PC-3 (cell line): ENCODE measurements at places on chromosomes 4 and X. TPM values are rescaled to one million over a fixed set of nuclear protein-coding genes. Genes with fewer than 3 reads are reported as not detected.
A peak's percentile ranks its signal among the peaks of the same experiment; 100 is the strongest.

The XKRX gene
- total RNA-seq, result 0.46 and 0.55 TPM in 2 replicates

The GBA3 gene
- total RNA-seq, result not detected in 2 replicates

The PF4V1 gene
- total RNA-seq, result not detected in 2 replicates

The COL4A6 gene
- 3.5 and 4.4 TPM in 2 replicates for total RNA-seq

The LONRF3 gene
- total RNA-seq, result 14.5 and 15.6 TPM in 2 replicates

- no peak overlapping the region for H3K4me3 ChIP-seq
- no peaks in the 10 kb centered on the region for H3K27me3 ChIP-seq
- no peak for DNase-seq
- no peak overlapping the region for H3K27ac ChIP-seq
- H3K36me3 ChIP-seq, result no peaks in the 10 kb centered on the region
These were observed 693.6 kb upstream of the HS3ST1 start for GRCh38 chr4:12122316-12122715.

- no peak for DNase-seq
- no peaks in the 10 kb centered on the region for H3K36me3 ChIP-seq
- no peaks in the 10 kb centered on the region for H3K27me3 ChIP-seq
- no peak overlapping the region for H3K27ac ChIP-seq
These were observed 28.1 kb downstream of the LGI2 start for GRCh38 chr4:25002681-25003080.

GRCh38 chr4:172813359-172813923 lies 355.2 kb upstream of the GALNT7 start:
- H3K27me3 ChIP-seq, result no peaks in the 10 kb centered on the region
- H3K36me3 ChIP-seq, result no peaks in the 10 kb centered on the region
- H3K27ac ChIP-seq, result no peak overlapping the region
- no peaks in the 10 kb centered on the region for H3K4me1 ChIP-seq

DNA sequence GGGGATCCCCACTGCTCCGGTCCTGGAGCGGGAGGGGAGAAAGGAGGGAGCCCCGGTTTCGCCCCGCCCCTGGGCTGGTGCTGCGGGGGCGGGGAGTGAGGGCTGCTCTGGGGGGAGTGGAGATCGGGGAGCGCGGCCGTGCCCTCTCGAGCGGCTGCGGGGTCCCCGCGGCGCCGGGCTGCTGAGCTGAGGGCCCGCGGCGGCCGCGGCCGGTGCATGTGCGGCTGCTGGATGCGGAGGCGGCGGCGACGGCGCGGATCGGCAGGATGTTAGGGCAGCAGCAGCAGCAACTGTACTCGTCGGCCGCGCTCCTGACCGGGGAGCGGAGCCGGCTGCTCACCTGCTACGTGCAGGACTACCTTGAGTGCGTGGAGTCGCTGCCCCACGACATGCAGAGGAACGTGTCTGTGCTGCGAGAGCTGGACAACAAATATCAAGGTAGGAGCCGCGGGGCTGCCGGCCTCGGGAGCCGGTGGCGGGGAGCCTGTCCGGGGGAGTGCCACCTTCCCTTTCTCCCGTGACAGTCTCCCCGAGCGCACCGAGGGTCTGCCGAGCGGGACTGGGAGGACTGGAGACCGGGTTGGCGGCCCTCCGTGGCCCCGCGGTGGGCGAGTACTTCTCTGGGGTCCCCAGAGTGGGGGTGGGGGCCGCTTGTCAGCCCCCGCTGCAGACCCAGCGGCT lies at the start of gene ING2:
Gene ING2 (plus strand): TSS at position 129 of the 681 bp plus-strand sequence. CDS start 138 bp downstream, at position 267.
- no peaks in the 10 kb centered on the region for H3K27me3 ChIP-seq
- no peak for DNase-seq

DNA sequence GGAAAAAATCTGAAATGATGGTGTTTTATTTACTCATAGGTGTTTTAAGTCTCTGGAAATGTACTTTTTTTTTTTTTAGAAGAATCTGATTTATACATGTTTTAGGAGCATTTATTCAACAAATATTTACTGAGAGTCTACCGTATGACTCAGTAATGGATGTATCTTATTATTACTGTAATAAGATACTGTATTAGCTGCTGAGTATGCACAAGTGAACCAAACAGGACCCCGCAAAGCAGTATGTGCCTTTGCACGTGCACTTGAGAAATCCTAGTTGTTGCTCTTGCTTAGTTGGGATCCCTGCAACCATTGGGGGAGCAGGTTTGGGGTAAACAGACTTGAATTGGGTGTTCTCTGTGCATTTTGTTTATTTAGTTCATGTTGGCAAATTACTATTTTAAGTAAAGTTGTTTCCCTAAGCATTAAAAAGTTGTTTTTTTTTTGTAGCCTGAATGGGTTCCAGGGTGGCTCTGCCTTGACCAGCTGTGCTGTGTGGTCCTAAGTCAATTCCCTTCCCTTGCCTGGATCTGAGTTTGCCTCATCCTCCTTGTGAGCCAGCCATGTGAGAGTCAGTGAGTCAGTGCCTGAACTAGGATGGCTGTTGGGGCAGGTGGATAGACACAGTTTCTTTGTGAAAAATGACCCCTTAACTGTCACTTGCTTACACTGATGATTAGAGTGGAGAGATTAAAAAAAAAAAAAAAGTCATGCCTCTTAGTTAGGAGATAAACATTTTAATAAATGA lies 27.7 kb downstream of the DCUN1D4 start:
- peak overlapping the region; percentile 57 for H3K27ac ChIP-seq
- peaks cover 27% of the 10 kb centered on the region for H3K4me1 ChIP-seq
- no peak overlapping the region for H3K4me3 ChIP-seq
- DNase-seq, result peak; percentile 78

- H3K27me3 ChIP-seq, result no peaks in the 10 kb centered on the region
- DNase-seq, result no peak
- H3K27ac ChIP-seq, result no peak overlapping the region
- no peak overlapping the region for H3K4me3 ChIP-seq
- H3K36me3 ChIP-seq, result no peaks in the 10 kb centered on the region
These were observed 41.8 kb downstream of the PHEX start for GRCh38 chrX:22073928-22074327.

DNA sequence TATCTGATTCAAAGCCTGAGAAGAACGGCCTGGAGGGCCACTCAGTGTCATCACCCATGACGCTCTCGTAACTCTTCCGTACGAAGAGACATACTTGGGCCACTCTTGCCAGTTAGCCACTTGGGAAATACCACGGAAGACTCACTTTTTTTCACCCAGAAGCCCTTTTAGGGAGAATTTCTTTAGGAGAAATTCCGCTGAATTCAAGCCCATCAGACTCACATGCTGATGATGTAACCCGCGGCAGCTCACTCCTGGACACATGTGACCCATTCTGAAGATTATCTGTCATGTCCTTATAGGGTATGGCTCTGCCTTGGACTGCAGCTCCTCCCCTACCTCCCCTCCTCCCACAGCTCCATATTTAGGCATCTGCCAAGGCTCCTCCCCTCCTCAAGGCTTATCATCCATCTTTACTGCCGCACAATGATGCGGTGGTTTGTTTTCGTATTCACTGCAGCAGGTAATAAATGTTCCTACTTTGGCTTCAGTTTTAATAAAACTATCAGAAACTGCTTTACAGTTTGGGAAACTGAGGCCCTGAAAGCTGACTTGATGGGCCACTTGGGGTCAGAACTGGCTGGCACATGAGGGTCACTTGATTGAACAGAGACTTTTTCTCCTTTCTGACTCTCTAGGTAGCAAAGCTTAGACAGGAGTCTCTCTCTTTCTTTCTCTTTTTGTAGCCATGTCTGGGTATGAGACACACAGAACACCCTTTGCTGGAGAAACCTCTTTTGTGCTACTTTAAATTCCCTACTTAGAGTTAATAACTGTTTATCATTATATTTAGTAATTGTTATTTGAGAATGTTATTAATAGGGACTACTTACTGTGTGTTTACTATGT lies 42.1 kb downstream of the RHOH start:
- H3K4me1 ChIP-seq, result peaks cover 5% of the 10 kb centered on the region; the same call in 1 of the 2 replicates
- H3K36me3 ChIP-seq, result no peaks in the 10 kb centered on the region
- H3K4me3 ChIP-seq, result no peak overlapping the region
- no peak for DNase-seq
- no peak overlapping the region for H3K27ac ChIP-seq

DNA sequence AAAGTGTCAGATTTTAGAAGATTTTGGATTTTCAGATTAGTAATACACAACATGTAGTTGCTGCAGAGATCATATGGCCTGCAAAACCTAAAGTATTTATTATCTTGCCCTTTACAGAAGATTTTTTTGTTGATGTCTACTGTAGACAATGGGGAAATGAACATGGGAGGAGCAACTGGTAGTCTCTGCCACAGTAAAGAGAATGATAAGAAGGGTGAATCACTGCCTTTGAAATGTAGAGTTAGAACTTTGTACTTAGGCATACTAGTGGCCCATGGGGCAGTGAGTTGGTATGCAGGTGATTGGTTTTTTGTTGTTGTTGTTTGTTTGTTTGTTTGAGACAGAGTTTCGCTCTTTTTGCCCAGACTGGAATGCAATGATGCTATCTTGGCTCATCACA lies 50.1 kb downstream of the GAB1 start:
- H3K27me3 ChIP-seq, result no peaks in the 10 kb centered on the region
- no peak overlapping the region for H3K4me3 ChIP-seq
- peaks cover 32% of the 10 kb centered on the region for H3K4me1 ChIP-seq
- peak; percentile 27 for DNase-seq
- no peak overlapping the region for H3K27ac ChIP-seq

DNA sequence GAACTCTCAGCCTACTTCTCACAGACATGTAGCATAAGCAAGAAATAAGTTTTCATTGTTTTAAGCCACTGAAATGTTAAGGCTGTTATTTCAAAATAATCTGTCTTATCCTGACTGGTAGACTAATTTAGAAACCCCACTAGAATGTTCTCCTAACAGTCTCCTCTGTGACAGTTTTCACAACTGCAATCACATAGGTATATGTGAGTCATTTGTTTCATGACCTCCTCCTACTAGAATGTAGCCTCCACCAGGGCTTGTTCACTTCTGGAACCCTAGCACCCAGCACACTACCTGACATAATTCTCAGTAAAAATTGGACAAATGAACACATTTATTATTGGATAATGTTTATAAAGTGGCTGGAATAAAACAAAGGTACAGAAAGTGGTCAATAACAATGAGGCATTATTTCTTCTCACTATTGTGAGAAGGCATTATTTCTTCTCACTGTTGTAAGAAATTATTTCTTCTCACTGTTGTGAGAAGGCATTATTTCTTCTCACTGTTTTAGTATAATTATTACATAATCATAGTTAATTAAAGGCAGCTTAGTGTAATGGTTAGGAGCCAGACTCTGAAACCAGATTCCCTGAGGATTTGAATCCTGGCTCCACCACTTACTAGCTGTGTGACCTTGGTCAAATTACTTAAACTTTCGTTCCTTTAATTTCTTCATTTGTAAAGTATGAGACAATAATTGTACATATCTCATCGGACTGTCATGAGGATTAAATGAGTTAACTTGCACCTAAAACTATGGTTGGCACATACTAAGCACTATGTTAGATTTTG lies 251.5 kb downstream of the RASL11B start:
- DNase-seq, result no peak
- H3K4me3 ChIP-seq, result no peak overlapping the region
- H3K27ac ChIP-seq, result no peak overlapping the region
- H3K4me1 ChIP-seq, result no peaks in the 10 kb centered on the region
- H3K27me3 ChIP-seq, result no peaks in the 10 kb centered on the region
